ENCODE measurements at places on chromosomes 12 and 14.

DNA sequence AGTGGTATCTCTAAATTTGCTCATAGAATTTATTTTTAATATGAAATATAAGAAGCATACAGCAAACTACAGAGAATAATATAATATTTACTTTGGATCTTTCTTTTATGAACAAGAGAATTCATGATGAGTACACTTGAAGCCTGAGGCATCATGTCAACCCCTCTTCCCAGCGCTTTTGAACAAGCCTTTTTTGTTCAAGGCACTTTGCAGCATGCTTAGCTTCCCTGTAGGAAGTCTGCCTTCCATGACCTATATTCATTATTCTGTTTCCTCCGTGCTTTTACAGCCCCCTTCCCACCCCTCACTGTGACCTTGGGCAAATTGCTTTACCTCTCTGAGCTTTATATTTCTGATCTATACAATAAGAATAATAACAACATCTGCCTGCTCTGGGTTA, 41.6 kb downstream of the SCN8A start:
- DNase-seq = no peak

GRCh38 chr12:90126125-90126524, 417.5 kb upstream of the ATP2B1 start:
- no peak for DNase-seq

DNA sequence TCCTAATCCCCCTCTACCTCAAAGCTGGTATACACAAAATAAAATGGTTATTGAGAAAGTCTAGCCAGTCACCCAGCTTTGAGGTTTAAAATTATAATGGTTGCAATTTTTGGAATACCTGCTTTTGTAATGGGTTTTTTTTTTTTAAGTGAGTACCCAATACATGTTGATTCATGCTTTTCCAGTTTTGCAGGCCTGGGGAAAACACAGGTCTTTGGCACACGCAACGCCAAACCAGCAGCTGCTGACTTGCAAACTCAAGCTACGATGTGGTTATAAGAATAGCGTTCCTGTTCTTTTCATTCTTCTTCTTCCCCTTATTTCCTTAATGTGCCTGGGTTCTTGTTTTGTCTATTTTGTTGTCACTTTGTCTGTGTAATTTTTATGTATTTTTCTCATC, 233.0 kb downstream of the EGLN3 start:
- no peak for DNase-seq

DNA sequence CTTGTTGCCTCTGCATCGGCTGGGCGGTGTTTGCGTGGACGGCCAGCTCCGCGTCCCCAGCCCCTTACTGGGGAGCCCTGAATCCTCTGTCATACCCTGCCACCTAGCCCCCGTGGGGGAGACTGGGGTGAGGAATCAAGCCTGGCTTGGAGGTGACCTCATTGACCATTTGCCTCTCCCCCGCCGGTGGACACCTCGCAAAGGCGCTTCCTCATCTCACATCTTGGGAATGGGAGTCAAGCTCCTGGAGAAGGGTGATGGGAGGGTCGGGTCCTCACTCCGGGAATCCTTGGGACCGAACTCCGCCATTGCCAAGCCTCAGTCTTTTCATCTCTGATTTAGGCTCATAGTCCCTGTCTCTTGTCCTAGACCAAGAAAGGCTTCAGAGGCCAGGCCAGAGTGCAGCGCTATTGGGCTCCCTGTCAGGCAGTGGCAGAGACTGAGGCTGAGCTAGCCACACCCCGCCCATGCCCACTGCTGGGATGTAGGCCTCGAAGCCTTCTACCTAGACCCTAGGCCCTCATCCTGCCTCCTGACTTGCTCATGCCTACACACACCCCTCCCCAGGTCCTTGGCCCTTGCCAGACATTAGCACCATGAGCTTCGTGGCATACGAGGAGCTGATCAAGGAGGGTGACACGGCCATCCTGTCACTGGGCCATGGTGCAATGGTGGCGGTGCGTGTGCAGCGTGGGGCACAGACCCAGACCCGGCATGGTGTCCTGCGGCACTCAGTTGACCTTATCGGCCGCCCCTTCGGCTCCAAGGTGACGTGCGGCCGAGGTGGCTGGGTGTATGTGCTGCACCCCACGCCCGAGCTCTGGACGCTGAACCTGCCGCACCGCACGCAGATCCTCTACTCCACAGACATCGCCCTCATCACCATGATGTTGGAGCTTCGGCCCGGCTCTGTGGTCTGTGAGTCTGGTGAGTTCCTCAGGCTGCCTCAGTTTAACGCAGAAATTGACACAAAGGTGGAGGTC, 678 bp downstream of the TRMT61A start:
- no peak for DNase-seq

DNA sequence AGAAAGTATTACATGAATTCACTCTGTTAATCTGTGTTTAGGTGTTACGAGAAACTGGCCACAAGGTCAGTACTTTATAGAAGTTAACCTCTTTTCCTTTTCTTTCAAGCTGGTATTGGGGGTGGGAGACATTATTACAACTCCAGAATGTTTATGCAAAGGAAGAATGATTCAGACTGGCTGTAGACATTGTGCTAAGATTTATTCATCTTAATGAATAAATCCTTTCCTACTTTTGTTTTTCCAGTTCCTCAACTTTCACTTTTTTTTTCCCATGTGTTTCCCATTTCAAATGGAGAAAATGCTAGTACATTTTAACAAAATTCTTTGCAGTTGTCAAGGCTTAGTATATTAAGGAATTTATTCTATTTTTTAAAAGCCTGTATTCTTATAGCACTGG, 1.3 kb downstream of the OTOGL start:
- DNase-seq = no peak

DNA sequence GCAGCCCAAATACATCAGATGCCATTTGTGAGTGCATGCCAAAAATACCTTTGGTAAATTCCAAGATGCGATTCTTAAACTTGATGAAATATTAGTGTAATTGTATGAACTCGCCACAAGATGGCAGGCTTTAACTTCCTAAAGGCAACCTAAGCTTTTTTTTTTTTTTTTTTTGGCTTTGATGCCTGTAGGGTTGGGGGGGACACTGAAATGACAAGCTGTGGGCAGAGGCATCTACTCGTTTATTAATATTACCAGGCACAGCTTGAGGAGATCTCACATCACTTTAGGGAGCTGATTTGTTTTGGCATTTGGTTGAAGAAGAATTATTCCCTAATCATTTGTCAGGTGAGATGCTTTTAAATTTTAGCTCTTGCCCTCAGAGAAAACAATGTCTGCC, 126.7 kb upstream of the CCDC196 start:
- peak; percentile 47 for DNase-seq

DNA sequence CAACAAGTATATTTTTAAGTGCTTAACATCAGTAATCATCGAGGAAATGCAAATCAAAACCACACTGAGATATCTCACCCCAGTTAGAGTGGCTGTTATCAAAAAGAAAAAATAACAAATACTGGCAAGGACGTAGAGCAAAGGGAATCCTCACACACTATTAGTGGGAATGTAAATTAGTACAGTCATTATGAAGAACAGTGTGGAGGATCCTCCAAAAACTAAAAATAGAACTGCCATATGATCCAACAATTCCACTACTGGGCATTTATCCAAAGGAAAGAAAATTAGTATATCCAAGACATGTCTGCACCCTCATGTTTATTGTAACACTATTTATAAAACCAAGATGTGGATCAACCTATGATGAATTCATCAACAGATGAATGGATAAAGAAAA, 149.0 kb upstream of the PWP1 start:
- DNase-seq = no peak
